ENCODE measurements at places on chromosomes 12 and 14. TPM values are rescaled to one million over a fixed set of nuclear protein-coding genes. Genes with fewer than 3 reads are reported as not detected.

DNA sequence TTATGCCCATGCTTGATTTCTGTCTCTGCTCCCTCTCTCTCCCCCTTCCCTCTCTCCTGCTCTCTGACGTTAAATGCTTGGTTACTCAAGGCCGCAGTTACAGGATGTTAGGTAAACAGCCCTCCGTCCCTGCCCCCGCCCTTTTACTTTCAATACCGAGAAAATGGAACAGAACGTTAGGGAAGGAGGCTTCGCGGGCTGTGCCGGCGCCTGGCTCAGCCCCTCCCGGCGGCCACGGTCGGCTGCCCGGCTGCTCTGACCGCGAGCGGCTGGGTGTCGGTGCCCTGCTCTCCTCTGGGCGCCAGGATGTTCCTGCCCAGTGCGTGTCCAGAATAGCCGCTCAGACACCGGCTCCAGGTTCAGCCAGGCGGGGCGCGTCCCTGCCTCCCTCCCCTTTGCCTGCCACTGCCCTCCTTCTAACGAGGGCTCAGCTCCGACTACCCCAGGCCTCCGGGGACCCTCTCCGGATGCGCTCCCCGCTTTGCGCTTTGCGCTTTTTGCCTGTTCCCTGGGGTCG is 166.1 kb downstream of the ADCK1 start:
- DNase-seq, result no peak

Gene GPD1
- 2.6 TPM for total RNA-seq

DNA sequence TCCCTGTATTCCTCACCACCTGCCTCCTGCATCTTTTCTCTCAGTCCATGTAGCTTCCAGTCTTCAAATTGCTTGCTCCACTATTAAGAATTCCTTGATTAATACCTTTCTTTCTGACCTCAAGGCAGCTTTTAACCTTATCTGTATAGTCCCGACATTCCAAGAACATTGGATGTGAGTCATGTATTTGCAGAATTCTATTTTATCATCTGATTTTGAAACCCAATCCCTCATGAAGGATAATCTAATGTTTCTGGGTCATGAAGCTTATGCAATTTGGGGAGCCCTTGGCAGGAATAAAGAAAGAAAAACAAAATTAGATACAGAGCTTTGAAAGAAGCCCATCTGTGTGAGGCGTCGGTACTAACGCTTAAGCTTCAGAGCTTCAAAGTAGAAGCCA is 63.4 kb upstream of the CCND2 start:
- DNase-seq, result no peak

Gene SLC25A3
- 417 TPM for total RNA-seq

DNA sequence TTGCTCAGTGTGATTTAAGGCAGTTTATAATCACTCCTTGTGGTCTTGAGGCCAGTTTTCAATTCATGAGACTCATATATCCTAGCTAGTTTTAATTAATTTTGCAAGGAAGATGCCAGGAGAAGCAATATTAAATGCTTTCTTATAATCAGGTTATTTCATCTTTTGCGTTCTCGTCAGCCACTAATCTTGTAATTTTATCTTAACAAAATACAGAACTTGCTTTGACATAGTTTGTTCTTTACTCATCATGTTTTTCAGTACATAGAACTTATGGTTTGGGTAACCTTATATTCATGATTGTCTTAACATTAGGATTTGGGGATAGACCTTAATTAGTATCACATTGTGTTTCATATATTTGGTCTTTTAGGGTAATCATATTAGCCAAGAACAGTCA is 76.0 kb downstream of the LIN52 start:
- DNase-seq, result no peak

DNA sequence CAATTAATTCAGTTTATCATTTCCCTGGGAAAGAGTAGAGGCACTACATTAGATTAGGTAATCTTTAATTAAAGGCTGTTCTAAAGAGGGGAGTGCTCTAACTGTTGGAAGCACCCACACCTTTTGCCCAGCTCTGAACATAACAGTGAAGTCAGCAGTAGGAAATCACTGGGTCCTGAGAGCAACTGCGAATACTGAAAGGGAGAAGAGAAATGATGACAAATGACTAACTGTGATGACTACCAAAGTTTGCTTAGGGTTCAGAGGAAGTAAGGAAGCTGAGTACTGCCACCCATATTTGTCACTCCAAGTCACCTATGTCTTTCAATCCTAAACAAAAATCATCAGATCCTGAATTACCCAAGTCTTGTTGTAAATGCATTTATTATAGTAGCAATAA is 140.6 kb downstream of the EPS8 start:
- no peak for DNase-seq

- no peak for DNase-seq
Observed at GRCh38 chr12:58491306-58491705, 429.0 kb downstream of the LRIG3 start.

DNA sequence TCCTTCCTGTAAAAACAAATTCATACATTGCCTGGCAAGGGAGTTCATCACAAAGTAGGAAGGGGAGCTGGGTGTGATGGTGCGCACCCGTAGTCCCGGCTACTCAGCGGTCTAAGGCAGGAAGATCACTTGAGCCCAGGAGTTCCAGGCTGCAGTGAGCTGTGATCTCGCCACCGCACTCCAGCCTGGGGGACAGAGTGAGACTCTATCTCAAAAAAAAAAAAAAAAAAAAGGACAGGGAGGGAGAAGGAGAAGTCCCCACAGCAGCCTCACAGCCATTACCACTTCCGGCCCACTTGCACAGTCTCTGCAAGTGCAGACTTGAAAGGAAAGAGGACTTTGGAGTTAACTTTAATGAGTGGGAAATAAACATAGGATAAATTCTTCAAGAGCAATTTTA is 121.0 kb downstream of the FBXL14 start:
- no peak for DNase-seq

DNA sequence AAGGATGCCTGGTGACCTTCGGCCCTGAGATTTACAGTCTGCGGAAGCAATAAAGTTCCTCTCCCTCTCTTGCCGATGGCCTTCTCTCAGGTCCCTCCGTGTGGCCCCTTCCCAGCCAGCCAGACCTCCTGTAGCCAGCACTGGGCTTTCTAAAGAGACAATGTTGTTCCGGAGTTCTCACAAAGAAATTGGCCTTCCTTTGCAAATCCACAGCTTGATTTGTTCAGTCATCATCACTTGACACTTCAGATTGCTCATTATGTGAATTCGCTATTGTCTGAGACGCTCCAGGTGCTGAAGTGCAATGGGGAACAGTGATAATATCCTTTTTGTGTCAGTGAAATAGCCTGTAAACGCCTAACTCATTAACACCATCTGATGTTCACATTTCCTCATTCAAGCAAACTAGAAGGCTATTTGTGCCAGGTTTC is 43.7 kb upstream of the GPHB5 start:
- no peak for DNase-seq

Gene NUAK1
- total RNA-seq, result 68.8 TPM

Gene TMTC2
- total RNA-seq, result 6.2 TPM

DNA sequence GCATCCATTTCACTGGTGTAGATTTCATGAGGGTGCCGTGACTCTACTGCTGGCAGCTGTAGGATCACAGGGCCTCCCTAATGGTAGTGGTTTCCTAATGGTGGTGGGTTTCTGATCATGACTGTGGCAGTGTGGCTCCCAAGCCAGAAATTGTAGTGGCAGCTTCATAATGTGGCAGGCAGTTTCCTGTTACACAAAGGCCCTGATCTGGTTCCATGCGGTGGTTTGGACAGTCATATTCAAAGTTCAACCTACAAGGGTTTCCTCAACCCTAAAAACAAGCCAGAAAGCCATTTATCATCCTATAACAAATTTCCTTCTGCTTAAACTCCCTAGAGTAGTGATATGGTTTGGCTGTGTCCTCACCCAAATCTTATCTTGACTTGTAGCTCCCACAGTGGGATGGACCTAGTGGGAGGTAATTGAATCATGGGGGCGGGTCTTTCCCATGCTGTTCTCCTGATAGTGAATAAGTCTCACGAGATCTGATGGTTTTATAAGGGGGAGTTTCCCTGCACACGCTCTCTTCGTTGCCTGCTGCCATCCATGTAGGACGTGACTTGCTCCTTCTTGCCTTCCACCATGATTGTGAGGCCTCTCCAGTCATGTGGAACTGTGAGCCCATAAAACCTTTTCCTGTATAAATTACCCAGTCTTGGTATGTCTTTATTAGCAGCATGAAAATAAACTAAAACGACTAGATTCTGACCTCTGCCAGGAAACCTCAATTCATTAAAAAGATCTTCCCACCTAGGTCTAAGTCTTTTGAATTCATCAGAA is 257.1 kb downstream of the EFCAB11 start:
- no peak for DNase-seq

Gene GDF3
- total RNA-seq, result 0.53 TPM

Gene GTF2H3
- total RNA-seq, result 16.4 TPM

DNA sequence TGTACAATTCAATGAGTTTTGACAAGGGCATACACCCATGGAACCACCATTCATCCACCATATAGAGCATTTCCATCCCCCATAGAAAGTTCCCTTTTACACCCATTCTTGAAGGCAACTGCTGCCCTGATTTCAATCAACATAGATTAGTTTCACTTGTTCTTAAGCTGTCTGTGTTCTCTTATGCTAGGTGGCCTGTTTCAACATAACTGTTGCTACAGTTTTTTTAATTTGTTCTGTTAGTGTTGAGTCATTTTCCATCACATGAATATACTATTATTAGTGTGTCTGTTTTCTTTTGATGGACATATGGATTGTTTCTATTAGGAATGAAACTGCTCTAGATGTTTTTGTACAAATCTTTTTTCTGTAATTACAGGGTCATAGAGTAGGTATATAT is 123.4 kb downstream of the PTPRQ start:
- no peak for DNase-seq

GRCh38 chr14:79040790-79041189 is 870.6 kb downstream of the NRXN3 start:
- no peak for DNase-seq

DNA sequence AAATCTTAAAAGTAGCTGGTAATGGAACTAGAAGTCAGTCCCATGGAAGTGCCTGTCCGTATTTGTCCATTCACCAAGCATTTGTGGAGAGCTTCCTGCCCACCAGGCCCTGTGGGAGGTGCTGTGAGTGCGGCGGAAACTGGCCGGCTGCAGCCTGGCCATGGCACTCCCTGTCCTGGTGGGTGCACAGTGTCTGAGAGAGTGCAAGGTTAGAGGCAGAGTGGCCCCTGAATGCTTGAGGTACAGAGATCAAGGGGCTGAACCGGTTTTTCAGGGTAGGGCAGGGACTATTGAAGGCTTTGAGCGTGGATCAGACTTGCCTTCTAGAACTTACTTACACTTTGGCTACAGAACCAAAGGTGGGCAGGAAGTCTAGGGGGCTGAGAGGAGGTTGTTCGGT is 92.9 kb downstream of the ESR2 start:
- DNase-seq, result no peak

Gene PRR4
- 5.0 TPM for total RNA-seq

DNA sequence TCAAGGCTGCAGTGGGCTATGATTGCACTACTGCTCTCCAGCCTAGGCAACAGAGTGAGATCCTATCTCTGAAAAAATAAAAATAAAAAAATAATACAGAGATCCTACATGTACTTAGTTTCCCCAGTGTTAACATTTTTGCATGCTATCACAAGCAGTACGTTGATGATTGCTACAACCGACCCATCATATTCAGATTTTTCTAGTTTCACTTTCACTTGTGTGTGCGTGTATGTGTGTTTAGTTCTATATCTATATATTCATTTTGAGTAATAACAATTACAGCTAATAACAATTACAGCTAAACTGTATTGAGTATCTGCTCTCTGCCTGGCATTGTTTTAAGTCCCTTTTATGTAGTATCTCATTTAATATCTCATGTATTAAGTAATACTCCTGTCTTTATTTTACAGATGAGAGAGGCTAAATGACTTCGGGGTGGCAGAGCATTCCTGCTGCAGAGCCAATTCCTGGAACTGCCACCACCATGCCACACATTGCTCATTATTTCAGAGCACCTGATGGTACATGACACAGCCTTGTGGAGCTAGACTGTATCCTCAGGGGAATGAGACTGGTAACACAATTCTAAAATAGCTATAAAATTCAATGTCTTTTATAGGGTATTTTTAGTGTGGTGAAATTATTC is 153.1 kb downstream of the BCAT1 start:
- DNase-seq, result no peak

Gene LRFN5
- 1.4 TPM for total RNA-seq

DNA sequence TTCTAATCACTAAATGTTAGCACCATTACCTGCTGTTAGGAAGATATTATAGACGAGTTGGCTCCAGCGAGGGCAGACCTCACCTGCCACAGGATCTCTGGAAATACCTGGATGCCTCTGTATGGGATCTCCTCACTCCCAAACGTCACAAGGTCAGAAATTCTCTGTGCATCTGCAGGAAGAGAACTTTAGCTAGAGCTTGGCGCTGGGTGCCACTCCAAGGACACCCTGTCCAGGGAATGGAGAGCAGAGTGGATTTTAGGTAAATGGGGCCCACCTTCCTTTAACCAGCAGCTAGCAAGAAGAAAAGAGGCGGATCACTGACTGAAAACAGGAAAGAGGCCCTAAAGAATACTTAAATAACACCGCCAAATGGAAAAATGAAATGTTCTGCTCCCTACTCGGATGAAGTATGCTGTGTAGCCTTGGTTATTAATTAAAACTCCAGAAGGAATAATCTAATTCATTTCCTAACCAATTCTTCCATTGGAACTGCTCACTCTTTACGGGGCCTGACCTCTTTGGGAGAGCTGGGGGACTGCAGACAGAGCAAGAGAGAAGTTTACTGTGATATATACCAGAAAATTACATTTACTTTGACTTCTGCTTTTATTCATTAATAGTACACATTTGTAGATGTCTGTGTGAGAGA is 4.2 kb upstream of the FOXG1 start:
- DNase-seq, result no peak

GRCh38 chr12:47824635-47825034 is 4.9 kb upstream of the HDAC7 start:
- no peak for DNase-seq

DNA sequence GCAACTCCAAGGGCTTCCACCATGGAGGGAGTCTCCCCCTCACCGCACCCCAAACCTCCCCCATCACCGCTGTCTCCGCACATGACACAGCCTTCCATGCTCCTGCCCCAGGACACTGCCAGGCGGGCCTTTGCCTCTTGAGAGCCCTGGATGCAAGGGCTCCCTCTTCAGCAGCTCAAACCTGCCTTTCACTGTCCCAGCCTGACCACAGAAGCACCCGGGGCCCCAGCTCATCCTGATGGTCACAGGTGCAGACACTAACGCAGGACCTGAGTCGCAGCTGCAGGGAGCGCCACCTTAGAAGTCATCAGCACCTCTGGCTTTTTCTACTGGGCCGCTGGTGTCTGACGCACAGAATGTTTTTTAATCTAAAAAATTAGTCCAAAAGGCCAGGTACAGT is 54.0 kb downstream of the SYNE3 start:
- no peak for DNase-seq

Gene SLC2A13
- 5.7 TPM for total RNA-seq

- no peak for DNase-seq
Observed at GRCh38 chr12:93783832-93784231, 106.7 kb downstream of the CRADD start.
